ENCODE measurements at places on chromosomes 13 and 19.

DNA sequence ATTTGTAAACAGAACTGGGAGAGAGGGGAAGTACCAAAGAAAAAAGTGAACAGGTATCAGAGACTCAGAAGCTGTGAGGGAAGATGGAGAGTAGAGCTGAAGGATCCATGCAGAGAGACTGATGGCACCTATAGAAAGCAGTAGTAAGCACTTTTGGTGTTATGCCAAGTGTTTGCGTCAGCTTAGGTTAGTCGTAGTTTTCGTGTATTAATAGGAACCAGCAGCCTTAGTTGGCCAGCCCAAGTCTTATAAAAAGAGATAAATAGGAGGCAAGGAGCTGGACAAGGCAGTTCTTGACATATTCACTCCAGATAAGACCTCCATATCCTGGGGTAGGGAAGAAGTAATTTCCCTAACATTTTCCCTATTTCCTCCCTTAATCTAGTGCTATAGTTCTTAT, 214.2 kb downstream of the OXGR1 start:
- DNase-seq, result no peak

DNA sequence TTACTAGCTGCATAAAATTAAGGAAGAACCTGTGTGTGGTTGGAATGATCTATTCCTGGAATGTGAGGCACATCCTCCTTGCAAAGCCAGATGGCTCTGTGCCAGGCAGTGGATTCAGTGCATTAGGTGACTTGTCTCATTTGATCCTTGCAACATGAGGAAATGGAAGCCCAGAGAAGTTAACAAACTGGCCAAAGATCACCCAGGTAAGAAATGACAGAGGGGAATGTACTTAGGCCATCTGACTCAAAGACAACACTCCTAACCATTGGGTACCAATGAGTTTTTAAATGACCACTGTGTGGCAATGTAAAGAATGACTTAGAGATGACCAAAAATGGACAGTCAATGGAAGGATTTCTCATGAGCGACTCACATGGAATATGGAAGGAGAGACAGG, 114.2 kb upstream of the RXFP2 start:
- DNase-seq, result no peak

- DNase-seq, result no peak
These were observed 43.8 kb downstream of the C13orf42 start for GRCh38 chr13:51067210-51067701.

DNA sequence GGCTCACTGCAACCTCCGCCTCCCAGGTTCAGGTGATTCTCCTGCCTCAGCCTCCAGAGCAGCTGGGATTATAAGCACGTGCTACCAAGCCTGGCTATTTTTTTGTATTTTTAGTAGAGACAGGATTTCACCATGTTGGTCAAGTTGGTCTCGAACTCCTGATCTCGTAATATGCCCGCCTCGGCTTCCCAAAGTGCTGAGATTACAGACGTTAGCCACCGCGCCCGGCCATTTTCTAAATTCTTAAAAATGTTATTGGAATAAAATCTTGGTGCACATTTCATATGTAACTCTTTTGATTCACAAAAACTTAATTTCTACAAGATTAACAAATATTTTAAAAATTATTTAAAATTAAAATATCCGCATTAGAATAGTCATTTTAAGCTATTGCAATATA, 1480.3 kb upstream of the SPRY2 start:
- DNase-seq, result no peak

GRCh38 chr13:26344980-26345379, 91.1 kb downstream of the CDK8 start:
- no peak for DNase-seq

- DNase-seq, result no peak
These were observed 834.0 kb upstream of the PCDH9 start for GRCh38 chr13:68064001-68064770.

- no peak for DNase-seq
These were observed 254.5 kb upstream of the DACH1 start for GRCh38 chr13:72121466-72121865.

DNA sequence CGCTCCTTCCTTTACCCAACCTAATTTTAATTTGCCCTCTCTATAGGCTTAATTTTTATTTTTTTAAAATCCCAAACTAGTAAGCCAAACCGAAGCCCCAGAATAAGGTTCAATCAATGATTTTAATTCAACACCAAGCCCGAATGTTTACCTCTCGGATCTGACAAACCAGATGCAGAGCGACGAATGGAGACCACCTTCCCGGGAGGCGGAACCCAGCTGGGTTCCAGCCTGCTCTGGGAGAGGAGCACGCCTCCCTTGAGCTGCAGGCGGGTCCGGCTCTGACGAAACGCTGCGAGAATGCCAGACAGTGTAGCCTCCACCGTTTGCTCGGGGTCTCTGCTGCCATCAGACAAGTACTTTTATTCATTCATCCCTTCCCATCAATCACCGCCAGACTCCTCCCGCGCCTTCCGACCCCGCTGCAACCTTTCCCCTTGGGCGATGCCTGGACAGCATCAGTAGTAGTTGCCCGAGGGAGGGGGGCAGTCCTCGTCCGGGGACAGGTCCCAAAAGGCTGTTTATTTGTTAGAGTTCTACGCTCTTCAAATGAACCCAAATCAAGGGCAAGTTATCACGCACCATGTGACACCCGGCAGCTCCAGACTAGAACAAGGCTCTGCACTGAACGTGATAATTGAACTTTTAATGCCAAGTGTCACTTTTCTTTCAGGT, 752 bp upstream of the EDNRB start:
- DNase-seq, result no peak

DNA sequence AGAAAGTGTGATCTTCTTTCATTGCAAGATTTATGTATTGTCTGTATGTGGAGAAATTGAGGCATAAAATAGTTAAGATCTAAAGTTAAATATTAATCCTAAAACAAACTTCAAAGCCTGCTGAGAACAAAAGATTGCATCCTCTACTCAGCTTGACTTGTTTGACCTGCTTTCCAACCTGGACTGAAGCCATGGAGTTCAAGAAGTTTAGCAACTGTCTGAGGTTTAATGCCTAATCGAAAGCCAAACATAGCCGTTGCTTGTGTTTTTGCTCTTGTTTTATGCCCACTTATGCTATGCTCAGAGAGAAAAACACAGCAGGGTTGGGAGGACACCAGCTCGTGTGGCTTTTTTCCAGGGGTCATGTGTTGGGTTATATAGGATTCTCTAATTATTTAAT, 135.6 kb downstream of the NUFIP1 start:
- no peak for DNase-seq

DNA sequence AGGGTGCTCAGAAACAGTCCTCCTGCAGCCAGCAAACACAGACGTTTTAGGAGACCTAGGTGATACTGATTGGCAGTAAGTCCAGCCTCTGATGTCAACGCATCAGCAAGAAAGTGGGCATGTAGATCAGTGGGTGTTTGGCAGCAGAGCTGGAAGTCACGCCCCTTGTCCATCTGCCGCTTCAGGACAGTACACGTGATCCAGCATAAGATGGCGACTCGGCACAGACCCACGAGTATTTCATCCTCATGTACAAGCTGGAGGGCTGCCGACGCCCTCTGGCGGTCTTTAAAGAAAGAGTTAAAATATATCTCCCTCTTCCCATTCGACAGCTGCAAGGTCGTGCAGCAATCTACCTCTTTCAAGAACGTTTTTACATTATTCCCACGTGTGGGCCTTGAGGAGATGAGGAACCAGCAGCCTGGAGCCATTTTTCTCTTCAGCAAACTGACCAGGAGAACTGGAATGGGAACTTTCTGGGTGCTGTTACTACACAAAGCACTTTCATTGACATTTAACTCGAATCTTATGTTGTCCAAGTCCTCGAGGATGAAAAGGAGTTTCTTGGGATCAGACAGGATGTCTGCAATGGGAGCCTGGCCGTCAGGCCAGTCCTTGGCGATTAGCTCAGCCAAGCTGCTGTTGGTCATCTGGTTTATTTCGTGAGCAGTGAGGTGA, 22.3 kb downstream of the NLRP11 start:
- peak; percentile 7 for DNase-seq

DNA sequence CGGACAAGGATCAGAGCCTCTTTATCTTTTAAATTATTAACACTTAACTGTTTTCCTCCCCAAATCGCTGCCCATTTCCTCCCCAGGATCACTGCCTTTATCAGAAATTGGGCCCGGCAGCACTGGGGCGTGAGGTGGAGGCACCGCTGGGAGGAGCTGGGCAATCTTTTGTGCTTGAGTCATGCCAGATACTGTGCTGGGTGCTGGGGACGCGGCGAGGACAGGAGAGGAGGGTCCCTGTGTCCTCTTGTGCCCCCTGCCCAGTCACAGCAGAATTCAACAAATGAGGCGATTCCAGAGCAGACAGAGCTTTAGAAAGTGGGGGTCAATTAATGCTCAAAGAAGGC, 347.8 kb downstream of the ZNF536 start:
- DNase-seq, result no peak

- no peak for DNase-seq
These were observed 322.0 kb upstream of the KLHL1 start for GRCh38 chr13:70430256-70430655.

DNA sequence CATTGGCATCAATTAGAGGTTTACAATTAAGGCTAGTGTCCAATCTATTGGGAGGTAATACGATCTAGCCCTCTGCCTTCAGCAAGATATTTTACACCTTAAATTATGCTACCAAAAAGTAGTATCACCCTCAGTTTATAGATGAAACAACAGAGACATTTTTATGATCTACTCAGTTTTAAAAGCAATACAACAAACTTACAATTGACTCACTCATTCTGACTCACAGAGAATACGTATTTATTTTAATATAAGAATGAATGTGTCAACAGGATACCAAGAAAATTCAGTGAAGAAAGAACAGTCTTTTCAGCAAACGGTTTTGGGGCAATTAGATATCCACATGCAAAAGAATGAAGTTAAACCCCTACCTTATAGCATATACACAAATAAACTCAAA, 32.5 kb upstream of the STARD13 start:
- DNase-seq, result no peak

- no peak for DNase-seq
These were observed 23.3 kb upstream of the SPART start for GRCh38 chr13:36369268-36370107.

DNA sequence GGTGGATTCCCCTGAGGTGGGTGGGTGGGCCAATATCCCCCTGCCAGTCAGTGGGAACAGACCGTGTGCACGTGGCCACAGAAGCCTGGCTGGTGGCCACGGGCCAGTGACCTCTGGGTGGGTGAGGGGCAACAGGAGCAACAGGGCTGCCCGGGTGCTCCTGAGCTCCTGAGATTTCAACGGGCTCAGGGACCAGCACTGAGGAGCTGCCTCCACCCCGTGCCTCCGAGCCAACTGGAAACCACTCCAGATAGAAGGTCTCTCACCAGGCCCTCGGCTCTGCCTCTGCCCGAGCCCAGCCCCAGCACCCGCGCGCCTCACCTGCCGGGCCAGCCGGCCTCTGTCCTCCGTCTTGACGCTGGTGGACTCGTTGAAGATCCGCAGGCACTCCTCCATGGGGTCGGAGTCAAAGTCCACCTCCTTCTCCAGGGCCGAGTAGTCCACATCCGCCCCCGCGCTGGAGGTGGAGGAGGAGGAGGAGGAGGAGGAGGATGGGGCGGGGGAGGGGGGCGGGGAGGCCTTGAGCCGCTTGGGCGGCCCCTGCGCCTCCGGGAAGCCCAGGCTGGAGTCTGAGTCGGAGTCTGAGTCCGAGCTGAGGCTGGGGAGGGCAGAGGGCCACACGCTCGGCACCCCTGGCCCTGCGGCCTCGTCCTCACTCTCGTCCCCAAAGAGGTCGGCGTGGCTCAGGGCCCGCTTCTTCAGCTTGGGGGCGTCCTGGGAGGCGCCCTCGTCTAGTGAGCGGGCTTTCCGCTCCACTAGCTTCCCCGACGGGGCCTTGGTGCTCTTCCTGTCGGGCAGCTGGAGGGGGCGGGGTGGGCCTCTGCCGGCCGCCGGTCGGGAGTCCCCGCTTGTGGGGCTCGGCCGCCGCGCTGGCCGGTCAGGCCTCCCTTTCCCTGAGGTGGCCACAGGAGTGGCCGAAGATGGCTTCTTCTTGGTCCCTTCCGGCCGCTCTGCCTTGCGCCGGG, 14.8 kb upstream of the ATP8B3 start:
- no peak for DNase-seq

DNA sequence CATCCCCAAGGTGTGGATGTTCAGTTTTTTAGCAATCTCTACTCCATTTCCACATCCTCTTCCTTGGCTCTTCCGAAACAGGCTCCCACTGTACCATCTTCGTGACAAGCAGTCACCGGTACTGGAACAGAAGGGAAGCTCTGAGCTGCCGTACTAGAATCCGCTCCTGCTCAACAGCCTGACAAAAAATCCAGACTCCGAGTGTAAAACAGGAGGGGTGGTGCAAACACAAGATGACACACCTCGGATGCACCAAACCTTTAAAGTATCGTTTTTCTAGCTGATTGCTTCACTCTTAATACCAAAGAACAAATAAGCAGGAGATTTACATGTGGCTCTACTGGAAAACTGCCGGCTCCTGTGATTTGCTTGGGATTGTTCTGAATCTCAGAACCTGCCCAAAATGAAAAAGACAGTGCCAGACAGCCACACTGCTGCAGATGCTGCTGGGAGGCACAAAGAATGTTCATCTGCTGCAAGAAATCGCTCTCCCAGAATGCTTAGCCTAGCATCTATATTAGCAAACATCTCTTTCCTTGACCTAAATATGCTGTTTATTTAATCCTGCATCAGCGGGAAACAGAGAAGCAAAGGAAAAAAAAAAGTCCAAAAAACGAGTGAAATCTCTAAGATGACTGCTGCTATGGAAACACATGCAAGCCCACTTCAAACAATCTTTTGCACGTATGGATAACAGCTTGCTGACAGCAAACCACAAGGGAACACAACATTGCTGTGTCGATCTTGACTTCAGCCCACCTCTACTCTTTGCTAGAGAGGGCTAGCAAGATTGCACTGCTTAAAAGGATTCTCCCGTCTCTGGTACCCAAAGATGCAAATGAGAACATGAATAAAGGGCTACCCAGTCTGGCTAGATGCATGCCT, 38.0 kb upstream of the DOCK9 start:
- DNase-seq, result peak; percentile 12

Measured in central memory CD4-positive, alpha-beta T cell (primary cell).